ENCODE measurements at places on chromosomes 6 and 20.

GRCh38 chr6:1840491-1841121 is 230.9 kb downstream of the FOXC1 start:
- DNase-seq = no peak

- DNase-seq = no peak
Measured at GRCh38 chr6:109340811-109341210, 41.5 kb downstream of the CD164 start.

DNA sequence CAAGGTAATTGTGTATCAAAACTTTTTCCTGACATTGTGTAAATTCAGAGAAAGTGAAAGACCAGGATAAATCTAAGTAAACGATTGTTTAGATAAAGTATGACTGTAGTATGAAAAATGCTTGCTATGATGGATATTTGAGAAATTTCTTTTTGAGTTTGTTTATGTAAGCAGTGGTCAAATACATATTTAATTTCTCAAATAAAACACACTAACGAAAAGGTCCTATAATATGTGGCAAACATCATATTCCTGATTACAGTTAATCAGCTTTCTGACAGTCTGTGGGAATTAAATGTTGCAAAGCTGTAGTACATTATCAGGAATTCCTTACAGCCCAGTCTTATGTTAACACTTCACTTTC is 636.9 kb downstream of the MMUT start:
- DNase-seq = no peak

GRCh38 chr20:6426287-6426891 is 303.6 kb upstream of the FERMT1 start:
- DNase-seq = no peak

- DNase-seq = no peak
Measured at GRCh38 chr6:24554474-24554873, 59.7 kb downstream of the ALDH5A1 start.

DNA sequence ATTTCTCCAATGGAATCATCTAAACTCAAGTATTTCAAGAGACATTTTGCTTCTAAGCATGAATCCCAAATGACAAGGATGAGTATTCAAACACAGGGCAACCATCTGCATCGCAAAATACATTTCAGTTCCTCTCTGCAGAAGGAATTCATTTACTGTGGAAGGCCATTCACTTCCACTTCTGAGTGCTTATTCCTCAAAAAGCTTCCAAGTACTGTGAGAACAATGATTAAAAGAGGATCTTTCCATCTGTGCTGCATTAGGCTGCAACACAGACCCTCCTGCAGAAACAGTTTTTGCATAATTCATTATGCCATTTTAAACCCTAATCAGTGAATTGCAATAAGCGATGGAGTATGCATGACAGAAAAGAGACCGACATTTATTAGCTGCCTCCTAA is 52.5 kb downstream of the ARHGAP18 start:
- DNase-seq = no peak

DNA sequence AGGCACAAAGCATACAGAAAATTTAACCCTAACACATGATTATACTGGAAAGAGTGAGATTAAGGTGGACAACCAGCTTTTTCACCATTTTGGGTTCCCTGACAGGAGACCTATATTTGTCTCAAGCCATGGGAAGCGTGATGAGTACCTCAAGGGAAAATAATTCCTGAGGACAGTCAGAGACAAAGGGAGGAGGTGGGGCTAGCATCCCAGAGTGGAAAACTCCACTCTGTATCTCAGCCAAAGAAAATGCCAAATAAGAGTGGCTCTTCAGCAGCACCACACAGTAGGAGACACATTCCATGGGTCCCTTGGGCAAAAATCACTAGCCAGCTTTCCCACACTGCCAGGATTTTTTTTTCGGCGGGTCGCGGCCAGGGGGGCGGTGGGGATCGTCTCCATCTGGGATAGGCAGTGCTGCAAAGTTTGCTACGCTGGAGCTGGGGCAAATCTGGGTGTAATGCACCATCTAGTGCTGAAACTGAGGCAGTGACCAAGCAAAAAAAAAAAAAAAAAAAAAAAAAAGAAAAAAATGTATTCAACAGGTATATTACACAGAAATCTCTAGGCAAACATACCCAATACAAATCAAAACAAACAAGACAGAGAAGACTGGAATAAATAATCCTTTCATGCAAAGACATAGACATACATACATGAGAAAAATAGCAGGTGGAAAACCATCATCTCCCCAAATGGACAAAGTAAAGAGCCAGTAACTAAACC is 77.3 kb upstream of the SLC35F1 start:
- DNase-seq = no peak

- DNase-seq = no peak
Measured at GRCh38 chr6:45074439-45074838, 253.7 kb upstream of the RUNX2 start.

- no peak for DNase-seq
Measured at GRCh38 chr6:27441001-27441400, 31.9 kb downstream of the ZNF184 start.

- DNase-seq = no peak
Measured at GRCh38 chr20:31473331-31474096, 1.4 kb downstream of the DEFB124 start.

DNA sequence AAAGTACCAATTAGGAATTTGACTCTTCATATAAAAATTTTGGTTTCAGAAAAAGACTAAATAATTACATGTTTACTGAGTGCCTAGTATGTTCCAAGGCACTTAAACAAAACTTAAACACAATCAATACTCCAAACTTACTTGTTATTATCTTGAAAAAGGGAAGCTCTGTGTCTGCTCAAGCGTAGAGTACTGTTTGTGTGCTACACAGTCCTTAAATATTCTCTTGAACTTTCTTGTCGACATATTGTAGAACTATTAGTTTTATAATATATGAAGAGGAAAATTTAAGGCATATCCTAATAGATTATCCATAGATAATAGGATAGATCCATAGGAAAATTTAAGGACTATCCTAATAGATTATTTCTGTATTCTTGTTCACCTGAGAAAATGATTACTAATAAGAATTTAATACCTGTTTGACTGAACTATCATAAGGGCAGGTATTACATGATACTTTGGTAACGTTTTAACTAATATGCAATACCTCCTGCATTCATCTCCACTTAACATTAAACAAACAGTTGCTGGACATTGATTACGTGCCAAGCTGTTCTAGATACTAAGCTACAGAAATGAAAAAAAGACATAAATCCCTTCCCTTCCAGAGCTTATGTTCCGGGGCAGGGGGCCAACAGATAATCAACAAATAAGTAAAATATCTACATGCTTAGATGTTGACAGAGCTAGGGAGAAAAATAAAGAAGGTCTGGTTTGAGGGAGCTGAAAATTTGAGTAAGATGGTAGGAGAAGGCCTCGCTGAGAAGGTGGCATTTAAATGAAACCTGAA is 115.2 kb upstream of the BCLAF1 start:
- no peak for DNase-seq

DNA sequence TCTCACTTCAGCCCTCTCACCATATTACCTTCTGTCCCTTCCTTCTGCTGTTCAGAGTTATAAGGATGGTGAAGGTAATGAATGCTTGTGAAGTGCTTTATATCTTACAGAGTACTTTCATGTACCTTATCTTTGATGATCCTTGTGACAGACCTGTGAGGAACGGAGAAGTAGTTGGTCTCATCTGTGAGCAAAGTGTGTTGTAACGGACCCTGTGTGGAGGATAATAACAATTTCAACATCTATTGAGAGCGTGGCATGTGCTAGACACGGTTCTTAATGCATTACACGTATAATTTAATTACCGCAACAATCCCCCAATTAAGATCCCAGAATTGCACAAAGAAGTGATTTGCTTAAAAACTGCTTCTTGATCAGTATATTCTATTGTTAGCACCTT is 124.6 kb downstream of the ANKS1A start:
- no peak for DNase-seq

Measured in CD8-positive, alpha-beta T cell (primary cell).